Activated T-helper 2 cell treated with anti-CD3 and anti-CD28 coated beads, Interferon-gamma antibody, Interleukin-2, Interleukin-4, amounts not matched to agents 10 μg/mL and 5 μg/mL and 100 μg/mL, durations not matched to agents 14 hours and 24 hours and 36 hours (primary cell): ENCODE measurements at places on chromosomes 16 and 17. TPM values are rescaled to one million over a fixed set of nuclear protein-coding genes. Genes with fewer than 3 reads are reported as not detected.

DNA sequence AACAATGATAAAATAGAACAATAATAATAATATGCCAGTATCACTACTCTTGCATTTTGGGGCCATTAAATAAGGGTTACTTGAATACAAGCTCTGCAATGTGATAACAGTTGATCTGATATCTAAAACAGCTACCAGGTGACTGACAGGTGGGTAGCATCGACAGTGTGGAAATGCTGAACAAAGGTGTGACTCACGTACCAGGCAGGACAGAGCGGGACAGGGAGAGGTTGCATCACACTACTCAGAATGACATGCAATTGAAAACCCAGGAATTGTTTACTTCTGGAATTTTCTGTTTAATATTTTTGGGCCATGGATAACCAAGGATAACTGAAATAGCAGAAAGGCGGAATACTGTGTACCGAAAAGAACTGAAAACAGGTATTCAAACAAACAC, 15.8 kb upstream of the ZNF19 start:
- no peak for DNase-seq
- no peaks in the 10 kb centered on the region for H3K36me3 ChIP-seq
- peaks cover 8% of the 10 kb centered on the region for H3K27me3 ChIP-seq
- no peak overlapping the region for H3K27ac ChIP-seq

GRCh38 chr16:4868535-4868934, 21.3 kb downstream of the UBN1 start:
- H3K4me1 ChIP-seq: peaks cover 3% of the 10 kb centered on the region
- DNase-seq: no peak
- H3K4me3 ChIP-seq: no peak overlapping the region
- H3K36me3 ChIP-seq: peaks cover 63% of the 10 kb centered on the region

HEATR3 gene
- total RNA-seq: 24.9 and 25.9 TPM in 2 replicates

DNA sequence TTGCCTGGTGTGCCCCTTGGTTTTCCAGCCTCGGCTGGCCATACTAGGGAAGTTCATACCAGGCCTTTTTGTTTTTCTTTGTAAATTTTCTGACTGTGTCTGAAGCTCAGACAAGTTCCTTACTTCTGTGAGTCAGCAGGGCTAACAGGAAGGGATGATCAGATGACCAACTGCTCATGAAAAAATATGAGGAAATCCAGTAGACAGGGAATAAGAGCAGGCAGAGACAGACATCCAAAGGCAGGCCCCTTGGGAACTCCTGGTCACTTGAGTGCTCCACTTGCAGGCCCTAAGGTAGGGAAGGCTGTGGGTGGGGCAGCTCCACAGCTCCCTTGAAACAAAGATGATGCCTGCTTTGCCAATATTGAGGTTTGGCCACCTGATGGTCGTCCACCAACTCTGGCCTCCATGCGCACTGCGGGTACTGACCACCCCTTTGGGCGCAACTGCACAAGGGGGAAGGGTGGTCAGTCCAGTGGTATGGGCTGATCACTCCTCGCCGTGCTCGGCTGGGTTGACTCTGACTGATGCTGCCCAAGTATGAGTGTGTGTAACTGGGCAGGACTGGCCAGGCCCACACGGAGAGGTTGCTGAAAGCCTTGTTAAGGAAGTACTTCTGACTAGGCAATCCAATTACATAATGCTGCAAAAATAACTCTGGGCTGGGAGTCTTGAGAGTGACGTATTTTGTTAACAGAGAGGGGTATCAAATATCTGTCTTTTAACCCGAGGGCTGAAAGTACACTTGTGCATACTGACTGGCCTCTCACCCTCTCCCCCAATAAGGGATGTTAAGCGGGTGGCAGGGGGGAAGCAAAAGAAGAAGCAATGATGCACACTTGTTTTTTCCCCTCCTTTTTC, 20.8 kb upstream of the ZFHX3 start:
- H3K27ac ChIP-seq: no peak overlapping the region
- H3K4me1 ChIP-seq: peaks cover 4% of the 10 kb centered on the region
- H3K27me3 ChIP-seq: peaks cover 66% of the 10 kb centered on the region
- no peaks in the 10 kb centered on the region for H3K36me3 ChIP-seq

CACNG5 gene
- not detected in 2 replicates for total RNA-seq

- H3K4me3 ChIP-seq: no peak overlapping the region
- H3K27me3 ChIP-seq: peaks cover 4% of the 10 kb centered on the region
- H3K36me3 ChIP-seq: no peaks in the 10 kb centered on the region
- H3K27ac ChIP-seq: no peak overlapping the region
- DNase-seq: no peak
Measured at GRCh38 chr16:73483076-73483791, 435.3 kb upstream of the ZFHX3 start.

HOXB8 gene
- not detected in 2 replicates for total RNA-seq
